Activated CD4-positive, alpha-beta T cell treated with anti-CD3 and anti-CD28 coated beads, Interleukin-2, Interleukin-6, amounts not matched to agents 100 ng/mL and 50 ng/mL, durations not matched to agents 16 hours and 8 hours (primary cell): ENCODE measurements at places on chromosomes 4 and X.

DNA sequence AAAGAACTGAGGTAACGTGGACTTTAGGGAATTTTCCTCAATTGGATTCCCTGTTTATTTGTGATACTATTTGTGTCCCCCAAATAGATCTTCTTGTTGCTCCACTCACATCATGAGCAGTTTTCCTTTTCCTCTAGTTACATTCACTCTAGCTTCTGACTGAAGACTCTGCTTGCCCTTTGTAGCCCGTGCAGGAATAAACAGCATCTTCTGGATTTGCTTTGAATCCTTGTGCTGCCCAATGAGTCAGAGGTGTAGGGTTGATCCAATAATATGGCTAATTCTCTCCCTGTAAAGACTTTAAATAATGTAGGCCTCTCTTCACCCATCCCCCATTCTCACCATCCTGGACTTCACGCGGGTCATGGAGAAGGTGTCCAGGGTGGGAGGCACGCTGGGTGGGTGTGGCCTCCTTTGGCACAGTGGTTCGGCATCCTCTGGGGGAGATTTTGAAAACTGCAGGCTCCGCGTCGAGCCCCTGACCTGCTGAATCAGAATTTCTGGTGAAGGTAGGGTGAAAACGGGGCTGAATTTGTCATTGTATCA is 9.0 kb downstream of the HAND2 start:
- no peak for DNase-seq

DNA sequence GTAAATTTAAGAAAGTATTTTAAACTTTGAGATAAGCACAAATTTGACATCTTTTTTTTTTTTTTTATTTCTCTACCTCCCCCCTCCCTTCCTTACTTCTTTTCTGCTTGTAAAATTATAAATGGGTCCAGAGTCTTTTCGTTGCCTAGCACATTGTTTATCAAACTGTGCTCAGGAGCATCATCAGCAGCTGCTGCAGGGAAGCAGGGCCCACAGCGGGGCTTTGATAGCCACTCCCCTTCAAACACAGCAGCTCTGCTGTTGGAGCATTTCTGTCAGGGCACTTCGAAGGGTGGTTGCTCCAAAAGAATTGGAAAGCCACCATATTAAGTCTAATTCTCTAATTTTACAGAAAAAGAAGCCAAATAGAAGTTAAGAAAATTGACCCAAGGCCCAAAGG is 588.3 kb downstream of the SPRY1 start:
- DNase-seq, result no peak

- DNase-seq, result peak; percentile 19
Measured at GRCh38 chrX:16771483-16772398, 14.5 kb upstream of the TXLNG start.

GRCh38 chrX:150463566-150463965 is 100.4 kb downstream of the MAMLD1 start:
- DNase-seq, result no peak

DNA sequence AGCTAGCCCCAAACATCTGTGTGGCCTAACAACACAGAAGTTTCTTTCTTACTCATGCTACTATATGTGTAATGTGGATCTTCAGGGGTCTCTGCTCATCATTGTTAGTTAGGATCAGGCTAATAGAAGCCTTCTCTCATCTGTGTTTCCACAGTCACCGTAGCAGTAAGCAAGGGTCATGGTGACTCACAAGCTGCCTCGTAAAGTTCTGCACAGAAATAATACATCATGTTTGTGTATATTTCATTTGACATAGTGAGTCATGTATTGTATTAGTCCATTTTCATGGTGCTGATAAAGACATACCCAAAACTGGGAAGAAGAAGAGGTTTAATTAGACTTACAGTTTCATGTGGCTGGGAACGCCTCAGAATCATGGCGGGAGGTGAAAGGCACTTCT is 38.7 kb downstream of the SLC4A4 start:
- no peak for DNase-seq

- peak; percentile 56 for DNase-seq
Measured at GRCh38 chr4:153114771-153115321, 89.4 kb upstream of the TRIM2 start.

DNA sequence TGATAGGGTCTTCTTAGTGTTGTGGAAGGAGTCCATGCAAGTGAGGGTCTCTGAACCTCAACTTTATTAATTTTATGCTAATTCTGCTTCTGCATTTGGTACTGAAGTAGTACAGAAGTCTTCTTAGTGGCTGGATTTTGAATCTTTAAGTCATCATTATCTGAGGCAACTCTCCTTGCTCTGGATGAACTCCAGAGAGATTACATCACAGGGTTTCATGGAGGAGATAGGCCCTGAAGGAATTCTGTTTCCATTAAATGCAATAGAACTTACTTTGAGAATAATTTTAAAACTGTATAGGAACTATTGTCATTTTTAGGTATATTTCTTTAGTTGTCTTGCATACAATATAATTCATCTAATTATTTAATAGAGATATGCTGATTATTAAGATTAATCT is 451.2 kb downstream of the FAT4 start:
- DNase-seq, result no peak

GRCh38 chr4:121270389-121270788 is 106.3 kb upstream of the TNIP3 start:
- DNase-seq, result no peak

DNA sequence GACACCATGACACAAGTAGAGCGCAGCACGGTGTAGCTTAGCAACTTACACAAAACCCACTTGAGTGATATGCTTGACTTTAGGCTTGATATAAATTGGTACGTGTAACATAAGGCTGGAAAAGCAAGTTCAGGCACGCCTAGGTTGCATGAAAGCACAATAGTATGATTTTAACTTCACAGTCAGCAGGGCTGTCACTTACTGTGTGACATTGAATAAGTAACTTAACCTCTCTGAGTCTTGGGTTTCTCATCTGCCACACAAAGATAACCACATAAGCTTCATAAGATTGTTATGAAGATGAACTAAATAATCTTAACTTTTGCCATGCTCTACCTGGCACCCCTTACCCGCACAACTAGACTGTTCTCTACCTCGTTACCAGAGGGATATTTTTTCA is 9.5 kb downstream of the SRD5A3 start:
- DNase-seq, result no peak
